ENCODE measurements at places on chromosomes 4 and X. TPM values are rescaled to one million over a fixed set of nuclear protein-coding genes. Genes with fewer than 3 reads are reported as not detected.

DNA sequence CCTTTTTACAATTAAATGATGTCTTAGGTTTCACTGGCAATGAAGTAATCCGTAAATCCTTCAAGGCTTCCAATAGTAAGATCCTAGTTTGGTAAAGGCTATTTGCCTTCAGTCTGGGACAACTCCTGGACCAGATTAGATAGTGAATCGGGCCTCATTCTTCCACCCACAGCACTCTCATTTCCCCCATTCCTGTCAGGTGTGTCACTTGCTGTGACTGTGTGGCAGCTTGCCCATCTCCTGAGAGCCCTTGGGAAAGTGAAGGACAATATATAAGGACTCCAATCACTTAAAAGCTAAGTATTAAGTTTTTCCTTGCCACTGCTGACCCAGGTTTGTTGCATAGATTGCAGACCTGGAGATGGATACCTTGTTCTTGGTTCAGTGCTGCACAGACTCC, 3.3 kb upstream of the GASK1B start:
- no peak for DNase-seq

DNA sequence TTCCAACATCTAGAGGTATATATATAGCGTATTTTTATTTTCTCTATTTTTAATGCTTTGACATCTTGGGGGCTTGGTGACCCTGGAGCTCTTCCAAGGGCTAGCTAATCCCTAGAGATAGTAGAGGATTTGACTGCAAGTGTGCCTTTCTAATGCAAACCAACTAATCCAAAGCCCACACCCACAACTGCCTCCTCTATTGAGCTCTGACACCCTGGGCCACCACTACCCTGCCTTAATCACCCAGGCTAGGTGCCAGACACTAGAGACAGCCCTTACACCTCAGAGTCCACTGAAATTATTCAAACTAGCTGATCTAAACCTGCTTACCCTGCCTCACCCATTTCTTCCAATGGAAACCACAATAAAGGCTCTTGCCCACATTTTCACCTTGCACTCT, 69.6 kb upstream of the ATXN3L start:
- no peak for DNase-seq

Gene GNRHR
- not detected for total RNA-seq

- DNase-seq = no peak
Observed at GRCh38 chr4:152901205-152901604, 34.9 kb upstream of the FHDC1 start.

DNA sequence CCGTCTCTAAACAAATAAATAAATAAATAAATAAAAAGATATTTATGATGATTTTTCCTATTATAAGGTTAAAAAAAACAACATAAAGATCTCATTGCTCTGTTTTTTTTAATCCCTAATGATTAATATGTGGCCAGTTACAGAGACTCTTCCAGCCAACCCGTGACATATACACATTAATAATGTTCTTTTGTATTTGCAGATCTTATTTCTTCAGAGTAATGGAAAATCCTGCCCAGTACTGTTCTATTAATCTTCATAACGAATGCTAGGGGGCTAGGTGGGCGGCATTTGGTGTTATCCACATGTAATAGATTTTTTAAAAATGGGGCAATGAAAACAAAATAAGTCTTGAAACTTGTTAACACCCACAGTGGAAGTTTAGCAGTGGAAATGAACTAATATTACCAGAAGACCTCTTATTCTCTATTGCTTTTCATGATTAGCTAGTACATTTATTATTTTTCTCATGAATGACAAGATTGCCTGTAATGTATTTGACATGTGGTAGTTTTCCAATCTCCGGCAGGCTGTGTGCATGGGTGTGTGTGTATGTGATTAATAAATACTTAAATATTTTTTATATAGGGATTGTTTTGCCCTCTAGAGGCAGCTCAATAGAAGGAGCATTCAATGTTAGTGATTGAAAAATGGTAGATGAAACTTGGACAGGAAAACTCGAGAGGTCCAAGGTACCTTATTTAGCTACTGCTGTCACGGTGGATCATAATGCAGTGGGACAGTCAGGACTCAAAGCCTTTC, 457.4 kb downstream of the IL1RAPL1 start:
- no peak for DNase-seq

DNA sequence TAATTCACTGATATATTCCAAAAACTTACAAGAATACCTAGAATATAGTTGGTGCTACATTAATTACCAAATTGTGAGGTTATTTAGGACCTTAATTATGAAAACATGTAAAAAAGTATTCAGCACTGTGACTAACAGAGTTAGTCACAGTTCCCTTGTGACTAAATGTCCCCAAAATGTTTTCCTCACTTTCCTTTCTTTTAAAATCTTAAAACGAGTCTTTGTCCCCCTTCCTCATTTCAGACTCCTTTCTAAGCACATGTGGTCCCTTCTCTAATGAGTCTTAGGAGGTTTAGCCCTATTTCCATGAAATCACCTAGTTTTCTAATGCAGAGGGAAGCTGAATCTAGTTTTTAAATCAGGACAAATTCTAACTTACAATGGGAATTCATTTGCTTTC, 175.0 kb downstream of the PPP3CA start:
- DNase-seq = no peak

GRCh38 chr4:57102050-57102624, 8.0 kb downstream of the IGFBP7 start:
- DNase-seq = no peak

All from dorsolateral prefrontal cortex (tissue), 122 donors.